NCI-H2081 (cell line): ENCODE measurements at places on chromosomes 11 and 22.
A peak's percentile ranks its signal among the peaks of the same experiment; 100 is the strongest.

- no peak for DNase-seq
Measured at GRCh38 chr11:72002841-72003775, 4.4 kb downstream of the IL18BP start.

- DNase-seq = no peak
Measured at GRCh38 chr22:37080838-37081237, 28.7 kb downstream of the TMPRSS6 start.

DNA sequence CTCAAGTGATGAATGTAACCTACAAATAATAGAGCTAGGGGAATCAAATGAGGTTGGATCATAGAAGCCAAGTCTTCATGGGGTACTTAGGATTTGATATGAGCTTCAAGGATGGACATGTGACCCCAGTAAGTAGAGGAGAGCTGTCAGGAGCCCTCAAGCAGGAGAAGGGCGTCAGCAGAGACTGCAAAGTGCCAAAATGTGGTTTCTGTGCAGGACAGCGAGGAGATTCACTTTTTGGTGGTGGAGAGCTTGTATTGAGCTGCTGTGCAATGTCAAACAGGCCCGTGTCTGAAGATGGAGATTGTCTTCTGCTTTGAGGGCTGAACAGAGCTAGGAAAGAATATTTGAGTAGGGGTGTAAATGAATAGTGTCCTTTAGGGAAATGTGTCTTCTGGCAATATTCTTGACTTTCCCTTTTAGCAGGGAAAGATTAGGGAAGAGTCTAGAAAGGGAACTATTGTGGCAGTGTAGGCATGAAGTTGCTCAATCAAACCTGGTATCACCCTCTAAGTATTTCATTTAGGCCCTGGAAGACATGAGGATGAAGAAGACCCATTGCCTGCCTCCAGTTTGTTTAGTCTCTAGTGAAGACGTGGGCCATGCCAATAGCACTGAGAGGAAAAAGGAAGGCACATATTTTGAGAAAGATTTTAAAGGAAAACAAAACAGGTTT, 31.2 kb upstream of the SORL1-AS1 start:
- no peak for DNase-seq

DNA sequence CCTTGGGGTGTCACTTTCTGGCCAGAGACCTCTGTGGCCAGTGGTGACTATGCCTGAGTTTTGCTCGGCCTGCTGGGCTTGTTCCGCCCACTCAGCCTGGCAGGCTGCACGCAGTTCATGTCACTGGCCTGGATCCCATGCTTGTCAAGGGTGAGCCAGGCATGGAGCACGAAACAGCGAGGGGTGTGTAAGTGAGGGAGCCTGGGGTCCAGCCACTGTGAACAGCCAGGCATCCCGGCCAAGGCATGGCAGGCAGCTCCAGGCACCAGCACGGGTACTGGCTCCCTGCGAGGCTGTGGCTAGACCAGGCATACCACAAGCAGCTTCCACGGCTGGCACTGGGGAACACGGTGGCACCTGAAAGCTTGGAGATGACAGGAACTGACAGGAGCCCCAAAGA, 214.3 kb downstream of the LRRC4C start:
- no peak for DNase-seq

DNA sequence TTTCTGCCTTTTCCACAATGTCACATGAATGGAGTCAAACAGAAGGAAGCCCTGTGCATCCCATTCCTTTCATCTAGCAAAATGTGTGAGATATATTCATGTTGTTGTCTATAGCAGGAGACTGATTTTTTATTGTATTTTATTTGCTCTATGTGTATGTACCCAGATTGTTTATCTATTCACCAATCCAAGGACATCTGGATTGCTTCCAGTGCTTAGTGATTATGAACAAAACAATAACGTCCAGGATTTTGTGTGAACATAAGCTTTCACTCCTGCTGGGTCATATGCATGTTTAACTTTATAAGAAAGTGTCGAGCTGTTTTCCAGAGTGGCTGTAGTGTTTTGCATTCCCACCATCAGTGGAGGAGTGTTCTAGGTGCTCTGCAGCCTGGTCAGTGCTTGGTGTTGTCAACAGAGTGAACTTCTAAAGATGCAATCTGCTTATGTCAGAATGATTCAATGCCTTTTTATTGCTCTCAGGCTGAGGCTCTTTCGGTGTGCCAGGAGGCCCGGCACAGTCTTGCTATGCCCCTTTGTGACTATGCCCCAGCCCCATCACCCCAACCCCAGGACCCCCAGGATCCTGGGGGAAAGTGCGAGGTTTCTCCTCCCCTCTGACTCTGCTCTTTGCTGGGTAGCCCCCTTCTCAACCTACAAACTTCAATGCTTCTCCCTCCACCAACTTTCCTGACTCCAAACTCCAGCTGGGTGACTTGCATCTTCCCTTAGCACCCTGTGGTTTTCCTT, 19.9 kb upstream of the SYT13 start:
- no peak for DNase-seq

DNA sequence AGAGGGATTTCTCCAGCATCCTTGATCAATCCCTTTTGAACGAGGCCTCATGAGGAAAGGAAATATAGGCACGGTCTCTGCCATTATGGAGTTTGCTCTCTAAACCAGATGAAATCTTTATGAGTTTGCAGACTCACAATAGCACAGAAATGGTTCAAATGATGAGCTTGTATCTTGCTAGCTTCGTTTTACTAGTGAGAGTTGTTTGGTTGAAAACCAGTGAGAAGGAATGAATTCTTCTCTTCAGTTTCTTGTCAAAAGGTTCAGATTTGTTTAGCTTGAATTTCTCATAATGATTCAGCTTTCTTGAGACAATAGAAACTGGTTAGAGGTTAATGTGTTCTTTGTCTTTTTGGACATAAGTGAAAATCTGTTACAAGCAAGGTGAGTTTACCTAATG, 92.7 kb downstream of the ZBTB16 start:
- DNase-seq = no peak

GRCh38 chr11:112113539-112114457, 27.1 kb downstream of the SDHD start:
- DNase-seq = peak; percentile 62

- DNase-seq = peak; percentile 46
Measured at GRCh38 chr11:30990625-30991296, 378.8 kb downstream of the DCDC1 start.
